H7 (cell line): ENCODE measurements at places on chromosomes 3 and 15.
A peak's percentile ranks its signal among the peaks of the same experiment; 100 is the strongest.

GRCh38 chr15:98906712-98907083 is 100.9 kb downstream of the PGPEP1L start:
- DNase-seq, result no peak

DNA sequence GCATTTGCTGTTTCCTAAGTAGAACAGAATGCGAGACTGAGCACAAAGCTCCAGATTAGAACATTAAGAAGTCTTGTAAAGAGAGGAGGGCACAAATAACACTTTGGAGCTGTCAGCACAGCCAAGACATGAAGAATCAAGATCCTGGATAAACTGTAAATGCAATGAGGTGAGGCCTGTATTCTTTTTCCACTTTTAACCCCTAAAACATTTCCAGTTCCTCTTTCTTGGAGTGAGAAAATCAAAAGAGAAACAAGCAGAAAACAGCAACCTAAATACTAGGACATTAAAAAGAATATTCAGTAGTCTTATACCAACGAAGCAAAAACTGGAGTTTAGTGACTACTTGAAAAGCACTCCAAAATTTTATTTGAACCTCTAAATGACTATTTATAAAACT is 204.3 kb downstream of the ZBTB20 start:
- no peak for DNase-seq

GRCh38 chr15:31060429-31061140 is 40.9 kb downstream of the TRPM1 start:
- no peak for DNase-seq

- no peak for DNase-seq
These were observed 20.6 kb upstream of the TRAK1 start for GRCh38 chr3:42070524-42070923.

DNA sequence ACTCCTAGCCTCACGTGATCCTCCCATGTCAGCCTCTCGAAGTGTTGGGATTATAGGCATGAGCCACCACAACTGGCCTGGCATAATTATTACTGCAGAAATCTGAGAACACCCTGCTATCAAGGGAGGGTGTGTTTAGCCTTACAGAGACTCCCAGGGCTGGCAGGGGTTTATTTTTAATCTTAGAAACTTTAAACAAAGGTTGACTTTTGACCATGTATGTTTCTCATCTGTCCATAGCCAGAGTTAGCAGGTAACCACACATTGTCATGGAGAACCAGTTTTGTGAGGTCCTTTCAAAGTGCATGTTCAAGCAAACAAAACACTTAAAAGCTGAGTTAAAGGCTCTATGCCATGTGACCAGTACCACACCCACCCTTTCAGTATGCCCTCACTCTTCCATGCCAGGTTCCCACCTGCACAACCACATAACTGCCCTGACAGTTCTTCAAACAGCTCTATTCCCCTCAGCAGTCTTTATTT is 11.1 kb downstream of the SIAH2 start:
- DNase-seq, result no peak

DNA sequence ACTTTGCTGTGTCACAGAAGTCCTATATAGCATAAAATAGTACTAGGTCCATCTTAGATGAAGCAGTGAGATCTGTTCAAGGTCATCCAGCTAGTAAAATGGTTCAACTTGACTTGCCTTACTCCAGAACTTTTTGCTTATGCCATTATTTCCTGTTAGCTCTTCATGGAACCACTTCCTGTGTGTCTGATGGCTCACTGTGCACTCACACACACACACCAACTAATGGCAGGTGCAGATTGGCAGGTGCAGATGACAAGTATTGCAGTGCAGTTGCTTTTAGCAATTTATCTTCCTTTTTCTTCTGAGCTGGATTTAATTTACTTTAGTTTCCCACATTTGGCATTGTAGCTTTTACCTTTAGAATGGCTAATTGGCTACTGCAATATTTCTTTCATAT is 29.8 kb downstream of the GOLGA8S start:
- DNase-seq, result no peak

DNA sequence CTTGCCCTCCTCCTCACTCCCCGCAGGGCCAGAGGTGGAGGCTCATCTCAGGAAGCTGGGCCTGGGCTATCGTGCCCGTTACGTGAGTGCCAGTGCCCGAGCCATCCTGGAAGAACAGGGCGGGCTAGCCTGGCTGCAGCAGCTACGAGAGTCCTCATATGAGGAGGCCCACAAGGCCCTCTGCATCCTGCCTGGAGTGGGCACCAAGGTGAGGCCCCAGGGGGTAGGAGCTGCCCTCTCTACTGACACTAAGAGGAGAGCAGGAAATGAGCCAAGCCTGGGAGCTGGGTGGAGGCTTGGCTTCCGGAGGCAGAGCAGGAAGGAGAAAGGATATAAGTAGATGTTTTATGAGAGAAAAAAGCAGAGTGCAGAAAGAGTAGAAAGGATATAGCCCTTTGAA is 4.9 kb downstream of the OGG1 start:
- no peak for DNase-seq

GRCh38 chr15:77497110-77497737 is 76.5 kb downstream of the HMG20A start:
- peak; percentile 55 for DNase-seq

DNA sequence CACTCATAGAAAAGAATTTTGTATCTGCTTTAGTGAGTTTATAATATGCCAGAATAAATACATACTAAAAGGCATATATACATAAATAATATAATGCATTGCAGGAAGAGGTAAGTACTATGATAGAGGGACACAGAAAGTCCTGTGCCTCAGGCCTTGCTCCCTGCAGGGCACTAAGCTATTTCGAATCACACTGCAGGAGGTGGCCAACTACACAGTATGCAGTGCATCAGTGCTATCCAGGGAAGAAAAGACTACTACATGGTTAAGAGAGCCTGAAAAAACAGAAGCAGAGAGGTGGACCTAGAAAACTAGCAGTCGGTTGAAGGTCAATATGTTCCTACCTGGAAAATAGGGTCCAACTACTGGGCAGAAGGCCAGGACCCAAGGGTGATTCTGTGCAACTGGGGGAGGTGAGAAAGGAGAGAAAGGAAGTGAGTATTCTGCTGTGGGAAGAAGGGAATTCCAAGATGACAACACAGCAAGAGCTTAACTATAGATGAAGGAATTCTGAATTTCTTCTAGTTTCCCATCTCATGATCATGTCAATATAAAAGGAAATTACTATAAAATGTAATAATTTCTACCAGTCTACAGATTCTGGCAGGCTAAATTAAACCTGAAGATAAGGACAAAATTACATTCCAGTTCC is 218.0 kb downstream of the ZBTB20 start:
- no peak for DNase-seq

DNA sequence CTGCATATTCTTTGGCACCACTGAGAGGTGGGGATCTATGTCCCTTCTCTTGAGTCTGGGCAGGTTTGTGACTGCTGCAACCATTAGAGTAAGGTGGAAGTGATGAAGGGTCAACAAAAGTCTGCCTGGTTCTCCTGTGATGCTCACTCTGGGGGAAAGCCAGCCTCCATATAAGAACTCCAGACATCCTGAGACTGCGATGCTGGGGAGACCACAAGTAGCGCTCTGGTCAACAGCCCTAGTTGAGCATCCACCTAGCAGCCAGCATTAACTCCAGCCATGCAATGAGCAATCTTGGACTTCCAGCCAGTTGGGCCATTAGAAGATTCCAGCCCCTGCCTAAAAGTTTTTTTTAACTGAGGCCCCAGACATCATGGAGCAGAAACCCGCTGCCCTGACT is 62.8 kb downstream of the SCN11A start:
- DNase-seq, result no peak

GRCh38 chr3:5202222-5202621 is 14.7 kb downstream of the EDEM1 start:
- no peak for DNase-seq

GRCh38 chr3:2921903-2922302 is 188.3 kb downstream of the IL5RA start:
- DNase-seq, result peak; percentile 44

DNA sequence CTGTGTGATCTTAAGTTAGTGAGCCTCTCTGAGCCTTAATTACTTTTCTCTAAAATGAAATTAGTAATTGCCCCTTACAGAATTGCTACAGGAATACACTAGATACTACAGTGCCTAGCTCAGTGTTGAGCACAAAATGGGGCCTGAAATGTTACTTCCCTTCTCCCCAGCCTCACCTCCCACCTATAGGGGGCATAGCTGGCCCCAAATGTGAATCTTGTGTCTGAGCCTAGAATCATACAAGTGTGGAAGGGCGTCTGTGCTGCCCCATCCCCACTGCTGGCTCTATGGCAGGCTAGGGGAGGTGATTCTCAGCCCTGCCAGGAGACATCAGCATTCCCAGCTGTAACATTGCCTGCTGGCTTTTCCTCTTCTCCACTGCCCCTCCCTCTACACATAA is 42.7 kb downstream of the IFT122 start:
- DNase-seq, result peak; percentile 69

GRCh38 chr3:156723182-156723619 is 48.8 kb downstream of the TIPARP start:
- DNase-seq, result no peak

- no peak for DNase-seq
These were observed 2.8 kb downstream of the RPS17 start for GRCh38 chr15:82537351-82537908.

DNA sequence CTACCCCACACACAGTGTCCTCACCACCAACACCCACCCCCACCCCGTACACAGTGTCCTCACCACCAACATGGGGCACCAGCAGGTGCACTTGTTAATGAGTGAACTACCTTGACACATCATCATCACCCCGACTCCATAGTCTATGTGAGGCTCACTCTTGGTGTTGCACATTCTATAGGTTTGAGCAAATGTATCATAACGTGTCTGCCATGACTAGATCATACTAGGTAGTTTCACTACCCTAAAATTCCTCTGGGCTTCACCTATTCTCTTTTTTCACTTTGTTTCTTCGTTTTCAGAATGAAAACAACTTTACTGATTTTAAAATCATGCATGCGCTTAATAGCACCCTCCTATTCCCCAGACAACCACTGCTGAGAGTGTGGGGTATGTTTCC is 102.6 kb upstream of the SLC6A6 start:
- no peak for DNase-seq

GRCh38 chr3:58204720-58205119 is 6.1 kb downstream of the DNASE1L3 start:
- DNase-seq, result no peak

GRCh38 chr3:21216598-21216997 is 534.4 kb downstream of the ZNF385D start:
- peak; percentile 44 for DNase-seq

GRCh38 chr3:60756241-60757030 is 494.8 kb downstream of the FHIT start:
- no peak for DNase-seq

DNA sequence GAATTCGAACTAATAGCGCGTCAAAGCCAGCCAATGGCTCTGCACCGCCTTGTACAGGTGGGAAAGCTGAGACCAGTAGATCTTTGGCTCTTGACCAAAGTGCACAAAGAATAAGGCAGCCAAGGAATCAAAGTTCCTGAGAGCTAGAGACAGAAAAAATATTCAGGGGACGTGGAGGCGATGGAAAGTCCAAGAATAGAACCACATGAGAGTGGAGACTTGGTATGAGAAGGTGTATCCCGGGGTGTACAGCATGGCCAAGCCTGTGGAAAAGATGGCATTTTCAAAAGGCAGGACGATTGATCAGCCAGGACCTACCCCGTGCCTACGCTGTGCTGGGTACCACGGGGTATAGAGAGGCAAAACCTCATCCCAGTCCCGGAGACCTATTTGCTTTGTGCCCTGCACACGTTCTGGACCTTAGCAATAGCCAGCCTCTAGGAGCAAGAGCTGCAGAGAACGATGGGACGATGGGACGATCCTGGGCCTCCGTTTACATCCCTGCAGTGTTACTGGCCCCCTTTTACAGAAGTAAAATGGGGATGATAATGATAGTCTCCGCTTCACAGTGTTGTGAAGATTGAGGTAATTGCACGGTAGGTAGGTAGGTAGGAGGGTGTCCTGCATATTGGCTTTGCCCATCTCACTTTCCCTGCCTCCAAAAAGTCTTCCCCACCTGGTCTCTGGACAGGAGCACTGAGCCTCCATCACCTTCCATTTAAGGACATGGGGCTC is 583 bp upstream of the RBSN start:
- DNase-seq, result peak; percentile 54

GRCh38 chr3:8870134-8870533 is 93.1 kb downstream of the RAD18 start:
- no peak for DNase-seq

- peak; percentile 13 for DNase-seq
These were observed 122.2 kb upstream of the DCBLD2 start for GRCh38 chr3:99023590-99024192.

DNA sequence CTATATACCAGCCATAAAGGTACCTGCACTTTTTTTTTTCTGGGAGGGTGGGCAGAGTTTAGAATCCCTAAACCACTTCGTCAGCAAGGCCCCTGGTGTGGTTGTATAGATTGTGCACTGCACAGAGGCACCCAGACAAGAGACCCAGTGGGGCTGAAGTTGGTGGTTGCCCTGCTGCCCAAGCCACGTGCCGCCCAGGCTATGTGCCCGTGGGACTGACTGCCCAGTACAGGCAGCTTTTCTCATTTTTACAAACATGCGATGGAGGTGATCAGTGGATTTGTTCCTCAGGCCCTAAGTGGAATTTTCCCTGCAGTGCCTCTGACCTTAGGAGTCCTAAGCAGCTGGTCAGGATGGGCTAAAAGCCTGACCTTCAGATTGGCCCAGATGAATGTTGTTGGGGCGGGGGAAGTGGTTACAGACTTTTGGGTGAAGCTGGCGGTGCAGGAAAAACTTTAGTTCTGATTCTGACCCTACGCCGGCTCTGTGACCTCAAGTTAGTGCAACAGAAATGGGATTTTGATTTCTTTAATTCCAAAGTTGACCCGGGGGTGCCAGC is 34.9 kb upstream of the LIMD1 start:
- DNase-seq, result no peak

DNA sequence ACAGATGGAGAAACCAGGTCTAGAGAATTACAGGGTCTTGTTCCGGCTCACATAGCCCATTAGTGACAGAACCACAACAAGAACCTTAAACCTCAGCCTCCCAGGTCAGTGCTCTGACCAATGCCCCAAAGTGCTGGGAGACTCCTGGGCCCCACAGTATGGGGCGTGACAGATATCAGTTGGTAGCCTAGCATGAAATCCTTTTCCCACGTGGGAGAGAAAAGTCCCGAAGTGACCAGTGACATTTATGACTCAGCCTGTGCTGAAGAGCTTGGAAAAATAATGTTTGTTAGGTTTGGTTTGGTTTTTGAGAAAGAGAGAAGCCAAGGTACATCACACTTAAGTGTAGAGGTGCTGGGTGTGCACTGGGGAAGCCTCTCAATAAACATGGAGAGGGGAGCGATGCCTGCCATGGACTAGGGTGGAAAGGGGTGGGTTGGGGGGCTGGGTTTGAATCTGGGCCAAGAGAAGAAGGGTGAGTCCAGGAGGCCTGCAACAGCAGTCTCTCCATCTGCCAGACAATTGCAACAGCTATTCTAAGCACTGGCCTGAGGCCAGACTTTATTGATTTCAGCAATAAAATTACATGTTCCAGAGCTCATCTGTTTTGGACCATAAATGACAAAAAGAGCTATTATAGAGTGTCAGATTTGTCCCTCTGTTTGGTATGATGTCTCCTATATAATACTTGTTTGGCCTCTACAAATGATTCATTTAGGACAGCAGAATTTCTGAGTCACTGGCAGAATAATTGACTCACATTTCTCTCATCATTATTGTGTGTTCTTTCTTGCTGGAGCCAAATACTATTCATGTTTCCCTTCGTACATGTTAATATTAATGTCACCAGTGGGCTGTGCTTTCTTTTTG is 43.4 kb downstream of the C2CD4A start:
- DNase-seq, result no peak
